HT-29 (cell line): ENCODE measurements at places on chromosomes 5 and 9. TPM values are rescaled to one million over a fixed set of nuclear protein-coding genes. Genes with fewer than 3 reads are reported as not detected.

Gene PWWP2A
- 22.0 and 25.4 TPM in 2 replicates for total RNA-seq

Gene SLCO6A1
- total RNA-seq = not detected in 2 replicates

Gene HTR4
- total RNA-seq = 0.15 TPM in 1 of 2 replicates, not detected in the other

Gene SLC36A2
- total RNA-seq = not detected in 2 replicates

Gene MSX2
- 2.0 and 5.1 TPM in 2 replicates for total RNA-seq

Gene LEAP2
- 0.64 and 1.5 TPM in 2 replicates for total RNA-seq

Gene ZNF454
- not detected in 2 replicates for total RNA-seq

Gene PLPPR1
- total RNA-seq = 0.15 TPM in 1 of 2 replicates, not detected in the other

Gene TAF1L
- total RNA-seq = under 0.01 TPM in 1 of 2 replicates, not detected in the other

Gene SV2C
- 0.05 TPM in 1 of 2 replicates, not detected in the other for total RNA-seq

Gene RAI14
- total RNA-seq = 27.2 and 36.3 TPM in 2 replicates

Gene PRDM9
- total RNA-seq = not detected in 2 replicates

Gene CCNJL
- total RNA-seq = 7.9 and 9.1 TPM in 2 replicates

Gene SPAG8
- 0.78 and 1.9 TPM in 2 replicates for total RNA-seq

Gene NR4A3
- 0.13 TPM in 1 of 2 replicates, not detected in the other for total RNA-seq

Gene NKD2
- 5.8 and 7.5 TPM in 2 replicates for total RNA-seq

Gene RANBP17
- total RNA-seq = 3.7 and 7.5 TPM in 2 replicates

Gene ZNF474
- total RNA-seq = 0.08 and 0.29 TPM in 2 replicates
